Anterior cingulate cortex (tissue), 58 donors: ENCODE measurements at places on chromosomes 11 and 22.

DNA sequence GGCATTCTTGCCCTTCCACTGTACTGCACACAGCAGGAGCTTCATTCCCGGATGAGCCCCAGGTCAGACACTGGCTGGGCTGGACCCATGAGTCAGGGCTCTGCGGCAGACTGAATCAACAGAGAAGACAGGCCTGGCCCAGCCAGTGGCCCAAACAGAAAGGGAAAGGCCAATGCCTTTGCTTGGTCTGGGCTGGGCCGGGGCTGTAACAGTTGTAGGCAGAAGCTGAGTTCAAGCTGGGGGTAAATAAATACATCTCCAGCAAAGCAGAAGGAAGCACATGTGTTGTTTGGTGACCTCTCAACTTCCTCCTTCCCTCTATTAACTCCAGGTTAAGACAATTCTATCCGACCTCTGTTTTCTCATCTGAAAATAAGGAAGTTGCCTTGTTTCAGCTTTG, 1.8 kb upstream of the SMIM35 start:
- DNase-seq = no peak

GRCh38 chr22:41501209-41501608, 32.3 kb downstream of the ACO2 start:
- peak; percentile 28 for DNase-seq

DNA sequence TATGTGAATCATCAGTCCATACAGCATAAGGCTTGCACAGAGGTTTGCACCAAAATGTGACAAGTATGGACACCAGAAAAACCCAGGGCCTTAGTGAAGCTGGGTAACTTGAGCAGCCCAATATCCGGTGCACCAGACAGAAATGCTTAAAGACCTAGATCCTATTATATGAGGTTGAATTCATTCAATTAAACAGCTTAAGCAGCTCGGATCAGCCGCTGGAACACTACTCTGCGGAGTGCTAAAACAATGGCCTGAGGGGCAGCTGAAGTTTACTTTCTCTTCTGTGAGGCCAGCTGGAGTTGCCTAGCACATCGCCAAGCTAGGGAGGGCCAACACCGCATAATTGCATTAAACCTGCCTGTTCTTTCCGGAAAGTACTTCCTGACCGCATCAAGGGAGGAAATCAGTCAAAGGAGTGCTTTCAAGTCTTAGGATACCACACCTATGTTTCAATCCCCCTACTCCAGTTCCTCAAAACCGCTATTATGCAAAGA, 17.0 kb upstream of the FAM181B start:
- no peak for DNase-seq

DNA sequence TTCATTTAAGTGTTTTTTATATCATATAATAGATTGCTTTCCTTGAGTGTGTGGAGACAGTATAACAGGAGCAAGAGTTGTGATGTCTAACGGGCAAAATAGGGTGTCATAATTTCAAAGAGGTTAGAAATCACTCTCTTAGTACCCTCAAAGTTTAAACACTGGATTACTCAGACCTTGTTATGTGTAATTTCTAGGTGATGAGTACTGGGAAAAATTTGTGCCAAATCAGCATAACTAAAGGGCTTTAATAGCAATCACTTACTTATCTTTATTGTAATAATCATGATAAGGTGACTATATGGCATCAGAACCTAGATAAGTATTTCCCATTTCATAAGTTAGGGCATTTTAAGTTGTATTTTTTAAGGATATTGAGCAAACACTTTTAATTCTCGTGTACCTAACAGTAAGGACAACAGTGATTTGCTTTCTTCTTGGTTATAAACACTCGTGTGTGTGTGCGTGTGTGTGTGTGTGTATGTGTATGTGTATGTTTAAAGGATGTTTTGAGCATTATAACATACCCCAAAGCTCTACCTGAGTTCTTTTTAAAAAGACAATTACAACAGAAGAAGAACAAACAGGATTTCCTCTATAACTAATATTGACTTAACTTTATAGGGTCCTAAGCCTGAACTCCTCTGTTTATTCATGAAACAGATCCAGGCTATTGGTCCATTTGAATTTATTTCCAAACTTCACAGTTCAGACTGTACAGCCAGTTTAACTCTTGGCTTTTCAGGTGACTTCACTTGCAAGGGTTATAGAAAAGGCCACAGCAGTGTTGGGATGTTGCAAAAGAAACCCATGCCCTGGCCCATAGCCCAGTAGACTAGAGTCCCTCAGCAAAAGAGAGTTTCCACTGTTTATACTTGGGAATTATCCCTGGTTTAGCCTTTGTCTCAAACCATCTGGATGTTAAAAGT, 23.7 kb upstream of the PDE3B start:
- DNase-seq = no peak

DNA sequence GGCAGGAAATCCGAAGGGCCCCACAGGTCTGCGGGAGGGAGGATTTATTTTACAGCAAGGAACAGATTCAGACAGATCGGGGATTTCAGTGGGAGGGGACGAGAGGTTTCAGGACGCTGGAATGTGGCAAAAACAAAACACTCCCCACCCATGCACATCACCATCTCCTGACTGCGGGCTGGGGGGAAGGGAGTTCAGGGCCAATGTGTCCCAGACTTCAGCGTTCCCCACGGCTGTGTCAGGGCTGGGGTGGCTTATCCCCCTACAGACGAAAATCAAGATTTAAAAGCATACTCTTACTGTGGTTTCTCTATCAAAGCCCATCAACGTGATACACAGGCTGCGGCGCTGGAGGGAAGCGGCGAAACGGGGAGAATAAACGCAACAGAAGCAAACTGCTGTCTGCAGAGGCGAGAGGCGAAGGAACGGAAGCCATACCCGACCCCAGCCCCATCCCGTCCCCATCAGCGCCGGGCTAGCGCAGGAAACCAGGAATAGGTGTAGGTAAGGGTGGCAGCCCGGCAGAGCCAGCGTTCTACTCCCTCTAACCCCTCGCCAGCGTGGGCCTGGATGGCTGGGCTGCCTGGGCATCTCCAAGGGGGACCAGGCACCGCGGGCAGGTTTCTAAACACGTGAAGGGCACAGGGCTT, 2.7 kb downstream of the TENM4 start:
- DNase-seq = no peak

- DNase-seq = no peak
Measured at GRCh38 chr22:20405931-20406685, 12.2 kb downstream of the ZNF74 start.

GRCh38 chr11:125211191-125211947, 46.8 kb downstream of the PKNOX2 start:
- DNase-seq = no peak

GRCh38 chr11:85811624-85812023, 683 bp upstream of the SYTL2 start:
- no peak for DNase-seq

DNA sequence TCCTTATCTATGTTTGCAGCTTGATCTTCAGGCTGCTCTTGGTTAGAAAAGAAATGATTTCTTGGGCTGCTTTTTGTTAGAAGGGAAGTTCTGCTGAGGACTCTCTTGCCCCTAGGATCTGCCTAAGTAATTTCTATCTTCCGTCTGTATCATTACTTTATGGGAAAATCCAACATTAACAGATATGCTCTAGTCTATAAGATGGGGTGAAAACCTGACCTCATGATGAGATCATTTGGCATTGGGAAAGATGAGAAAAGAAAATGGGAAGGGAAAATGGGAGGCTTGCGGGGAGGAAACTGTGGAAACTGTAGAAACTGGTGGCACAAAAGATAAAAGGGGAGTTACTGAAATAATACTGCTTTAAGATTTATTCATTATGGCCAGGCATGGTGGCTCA, 63.6 kb downstream of the FDX1 start:
- DNase-seq = no peak
